NCI-H1930 (cell line): ENCODE measurements at places on chromosomes 11 and 22.

DNA sequence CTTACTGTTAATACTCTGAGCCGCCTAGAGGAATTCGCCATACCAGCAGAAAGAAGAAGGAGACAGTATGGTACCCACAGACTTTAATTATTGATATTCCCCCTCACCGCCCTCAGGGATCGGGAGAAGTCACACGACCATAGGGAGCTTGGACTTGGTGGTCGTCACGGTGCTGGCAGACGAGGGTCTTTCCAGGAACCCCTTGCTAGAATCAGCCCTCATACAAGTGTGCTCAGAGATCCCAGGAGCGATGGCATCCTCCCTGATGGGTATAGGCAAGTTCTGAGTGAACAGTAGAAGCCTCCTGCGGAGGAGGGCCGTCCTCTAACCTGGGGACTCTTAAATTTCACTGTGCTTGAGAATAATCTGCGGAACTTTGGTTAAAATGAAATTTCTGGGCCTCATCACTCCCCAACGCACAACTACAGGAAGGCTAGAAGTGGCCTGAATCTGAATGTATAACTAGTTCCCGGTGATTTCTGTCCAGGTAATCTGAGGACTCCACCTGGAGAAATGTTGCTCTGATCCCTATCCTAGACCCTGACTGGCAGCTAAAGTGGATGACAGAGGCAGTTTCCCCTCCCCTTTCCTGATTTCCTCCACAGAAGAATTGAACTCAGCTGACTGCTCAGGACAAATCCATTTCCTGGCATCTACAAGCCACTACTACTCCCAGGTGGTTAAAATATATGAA lies 4.5 kb downstream of the VSIG2 start:
- no peak for DNase-seq

DNA sequence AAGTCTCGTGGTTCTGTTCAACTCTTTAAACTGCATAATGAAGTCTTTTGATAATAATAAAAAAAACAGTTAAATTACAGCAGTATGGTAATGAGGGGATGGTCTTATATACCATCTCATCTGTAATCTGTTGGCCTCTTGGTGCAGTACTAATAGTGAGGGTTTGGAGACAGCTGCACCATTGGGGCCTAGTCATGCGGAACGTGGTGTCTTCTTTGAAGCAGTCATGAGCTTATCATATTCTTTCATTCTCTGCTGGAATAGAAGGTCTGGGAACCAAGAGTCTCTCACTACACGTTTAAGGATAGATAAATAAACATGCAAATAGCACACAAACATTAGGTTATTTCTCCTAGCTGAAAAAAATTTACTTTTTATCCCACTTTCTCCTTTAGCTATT lies 40.9 kb upstream of the OR9Q1 start:
- no peak for DNase-seq

GRCh38 chr11:57318178-57318577 lies 6.6 kb downstream of the TNKS1BP1 start:
- DNase-seq = no peak

GRCh38 chr11:57307666-57308270 lies 17.0 kb downstream of the TNKS1BP1 start:
- no peak for DNase-seq

DNA sequence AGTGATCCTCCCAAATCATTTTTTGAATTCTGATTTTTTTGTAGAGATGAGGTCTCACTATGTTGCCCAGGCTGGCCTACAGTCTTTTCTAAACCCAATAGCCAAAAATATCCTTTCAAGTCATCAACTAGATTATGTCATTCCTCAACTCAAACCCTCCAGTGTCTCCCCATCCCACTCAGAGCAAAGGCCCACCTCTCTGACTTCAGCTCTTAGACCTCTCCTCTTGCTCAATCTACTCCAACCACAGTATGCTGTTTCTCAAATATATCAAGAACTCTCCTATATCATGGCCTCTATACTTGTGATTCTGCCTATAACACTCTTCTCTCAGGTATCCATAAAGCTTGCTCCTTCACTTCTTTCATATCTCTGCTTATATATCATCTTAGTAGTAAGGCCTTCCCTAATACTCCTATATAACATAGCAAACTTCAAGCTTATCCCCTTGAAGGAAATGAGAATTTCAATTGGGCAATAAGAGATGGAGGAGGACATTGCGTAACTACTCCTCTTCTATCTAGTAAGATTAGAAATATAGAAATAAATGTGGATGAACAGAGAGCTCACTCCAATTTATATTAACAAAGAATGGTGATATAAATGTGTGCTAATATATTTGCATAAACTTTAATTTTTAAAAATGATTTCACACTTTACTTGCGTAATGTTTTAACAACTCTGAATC lies 24.5 kb downstream of the DLG2 start:
- DNase-seq = no peak

DNA sequence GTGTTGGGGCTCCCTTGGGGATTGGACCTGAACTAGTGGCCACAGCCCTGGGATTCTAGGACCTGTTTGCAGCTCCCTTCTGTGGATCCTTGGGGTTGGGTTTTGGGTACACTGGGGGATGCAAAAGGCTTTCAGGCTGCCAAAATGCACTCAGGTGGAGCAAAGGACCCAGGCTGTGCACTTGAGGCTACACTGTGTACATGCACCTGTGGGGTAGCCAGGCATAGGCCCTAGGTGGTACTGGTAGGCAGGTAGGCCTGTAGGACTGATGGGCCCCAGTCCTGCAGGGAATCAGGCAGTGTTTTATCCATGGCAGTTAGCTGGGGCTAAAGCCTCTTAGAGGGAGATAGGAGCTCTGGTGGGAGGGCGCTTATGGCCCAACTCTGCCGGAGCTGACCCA lies 542.3 kb downstream of the LUZP2 start:
- no peak for DNase-seq

DNA sequence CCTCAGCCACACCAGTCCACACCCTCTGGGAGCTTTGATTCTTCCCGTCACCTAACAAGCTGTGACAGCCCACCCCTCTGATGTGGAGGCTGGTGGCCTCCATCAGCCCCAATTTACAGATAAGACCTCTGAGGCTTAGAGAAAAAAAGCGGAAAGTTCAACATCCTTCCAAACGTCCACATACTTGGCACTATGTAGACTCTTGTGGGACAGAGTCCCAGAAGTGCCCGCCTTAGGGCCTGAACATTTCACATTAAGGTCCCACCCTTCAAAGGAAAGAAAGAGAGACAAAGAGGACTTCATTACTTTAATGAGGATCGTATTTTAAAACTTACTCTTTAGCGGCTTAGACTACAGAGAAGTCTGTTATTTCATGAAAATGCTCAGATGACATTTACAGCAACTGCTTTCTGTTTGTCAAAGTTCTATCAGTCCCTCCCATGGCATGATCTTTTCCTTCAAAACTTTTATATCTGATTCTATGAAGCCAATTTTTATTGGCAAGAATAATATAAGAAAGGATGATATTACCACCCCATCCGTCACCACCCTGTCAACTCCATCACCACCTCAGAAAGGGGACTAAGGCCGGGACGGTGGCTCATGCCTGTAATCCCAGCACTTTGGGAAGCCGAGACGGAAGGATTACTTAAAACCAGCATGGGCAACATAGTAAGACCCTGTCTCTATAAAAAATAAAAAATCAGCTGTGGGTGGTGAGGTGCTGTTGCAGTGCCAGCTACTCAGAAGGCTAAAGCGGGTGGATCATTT lies 15.7 kb upstream of the SCGB1A1 start:
- DNase-seq = no peak

- no peak for DNase-seq
Measured at GRCh38 chr11:102157219-102157618, 47.0 kb downstream of the YAP1 start.

GRCh38 chr22:39697790-39698430 lies 127.4 kb downstream of the CACNA1I start:
- DNase-seq = no peak
